ENCODE measurements at places on chromosomes 2 and 18. TPM values are rescaled to one million over a fixed set of nuclear protein-coding genes. Genes with fewer than 3 reads are reported as not detected.

KCNG2 gene
- polyA plus RNA-seq = 0.57 TPM

FBLN7 gene
- polyA plus RNA-seq = 0.22 TPM

XIRP2 gene
- polyA plus RNA-seq = 0.36 TPM

SLC8A1 gene
- polyA plus RNA-seq = 19.3 TPM

GGCX gene
- 53.8 TPM for polyA plus RNA-seq

PTRHD1 gene
- polyA plus RNA-seq = 42.5 TPM

KANSL1L gene
- polyA plus RNA-seq = 8.9 TPM

IL18R1 gene
- 2.5 TPM for polyA plus RNA-seq

CSRNP3 gene
- 0.25 TPM for polyA plus RNA-seq

TMEM131 gene
- polyA plus RNA-seq = 24.4 TPM

SCTR gene
- polyA plus RNA-seq = not detected

DNA sequence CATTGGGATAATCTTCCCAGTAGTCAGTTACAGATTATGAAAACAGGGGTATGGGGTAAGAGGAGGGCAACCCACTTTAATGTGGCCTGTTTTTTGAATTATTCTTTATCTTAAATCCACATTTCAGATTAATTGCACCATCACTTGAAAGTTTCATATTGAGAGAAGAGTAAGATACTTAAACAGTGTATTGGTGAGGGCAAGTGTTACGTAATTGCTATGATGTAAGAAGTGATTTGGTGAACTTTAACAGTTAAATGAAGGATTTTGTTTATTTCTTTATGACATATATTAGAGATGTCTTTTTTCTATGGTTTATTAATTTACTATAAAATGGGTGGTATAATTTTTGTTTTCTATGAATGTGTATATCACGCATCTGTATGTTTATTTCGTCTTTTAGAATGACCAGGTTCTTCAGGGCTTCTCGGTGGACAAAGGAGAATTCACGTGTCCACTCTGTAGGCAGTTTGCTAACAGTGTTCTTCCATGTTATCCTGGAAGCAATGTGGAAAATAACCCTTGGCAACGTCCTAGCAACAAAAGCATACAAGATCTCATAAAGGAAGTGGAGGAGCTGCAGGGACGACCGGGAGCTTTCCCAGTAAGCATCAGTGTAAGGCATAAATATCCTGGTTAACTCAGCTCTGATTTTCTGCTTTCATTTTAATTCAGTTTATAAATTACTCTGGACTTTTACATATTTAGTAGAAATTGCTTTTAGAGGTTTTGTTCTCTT is 171.2 kb upstream of the MYO3B start:
- no peak for DNase-seq

DNA sequence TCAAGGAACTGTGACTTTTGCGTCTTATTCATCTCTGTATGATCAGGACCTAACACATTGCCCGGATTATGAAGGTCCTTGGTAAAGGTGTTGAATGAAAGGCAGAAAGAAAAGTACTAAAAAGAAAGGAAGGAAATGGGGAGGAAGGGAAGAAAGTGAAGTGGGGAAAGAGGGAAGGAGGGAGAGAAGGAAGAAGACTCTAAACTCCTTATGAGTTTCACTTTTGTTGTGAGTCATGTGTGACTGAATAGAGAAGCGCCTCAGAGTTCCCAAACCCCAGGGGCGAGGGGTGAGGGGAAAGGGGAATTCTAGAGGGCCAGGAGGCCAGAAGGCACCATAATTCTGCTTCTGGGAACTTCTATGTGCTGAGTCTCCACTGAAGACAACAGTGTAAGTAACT is 30.9 kb upstream of the OSBPL6 start:
- no peak for DNase-seq

DNA sequence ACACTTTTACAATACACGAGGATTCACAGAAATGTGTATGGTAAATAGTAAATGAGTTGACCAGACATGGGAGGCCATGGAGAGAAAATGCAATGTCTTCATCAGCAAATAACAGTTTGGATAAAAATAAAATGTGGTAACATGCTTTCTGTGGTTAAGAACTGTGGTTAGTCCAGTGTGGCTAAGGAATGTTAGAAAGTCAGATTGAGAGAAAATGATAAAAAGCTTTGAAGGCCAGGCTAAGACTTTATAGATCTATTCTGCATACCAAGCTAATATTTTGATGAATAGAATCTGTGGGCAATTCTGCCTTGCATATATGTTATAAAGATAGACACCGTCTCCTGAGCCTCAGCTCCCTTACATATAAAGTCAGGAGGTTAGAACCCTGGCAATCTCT is 215.9 kb downstream of the SOX11 start:
- DNase-seq = no peak

DNA sequence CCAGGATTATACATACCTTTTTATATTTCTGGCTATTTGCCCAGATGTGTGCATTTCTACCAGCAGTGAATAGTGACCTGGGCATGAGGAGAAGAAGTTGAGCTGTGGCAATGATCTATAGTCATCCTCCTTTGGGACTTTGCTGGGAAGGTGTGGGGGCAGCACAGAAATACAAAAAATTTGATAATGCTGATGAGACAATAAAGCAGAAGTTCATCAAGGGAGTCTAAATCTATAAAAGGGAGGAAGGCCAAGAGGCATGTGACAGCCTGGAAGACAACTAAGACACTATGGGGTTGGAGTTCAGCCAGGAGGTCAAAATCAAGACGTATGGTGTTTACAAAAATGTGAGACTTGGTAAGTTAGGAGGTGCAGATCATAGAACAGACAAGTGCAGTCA is 52.2 kb downstream of the FSHR start:
- no peak for DNase-seq

- DNase-seq = no peak
These were observed 288.2 kb downstream of the IKZF2 start for GRCh38 chr2:212863185-212863588.

DNA sequence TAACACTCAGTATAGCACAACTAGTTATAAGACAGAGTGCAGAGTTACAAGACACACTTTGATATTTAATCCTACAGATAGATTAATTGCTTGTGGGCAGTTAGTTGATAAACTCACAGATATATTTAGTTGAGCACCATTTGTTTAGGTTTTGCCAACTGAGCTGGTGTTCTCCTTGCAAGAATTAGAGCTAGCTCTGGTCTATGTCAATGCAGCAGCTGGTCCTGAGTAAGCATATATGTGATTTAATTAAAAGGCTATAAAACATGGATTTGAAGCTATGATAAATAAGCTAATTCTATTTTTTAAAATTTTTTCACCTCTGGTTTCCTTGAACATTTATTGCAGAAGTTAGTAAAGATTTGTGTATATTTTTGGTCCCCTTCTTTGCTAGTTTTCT is 35.6 kb downstream of the GPD2 start:
- DNase-seq = no peak

DNA sequence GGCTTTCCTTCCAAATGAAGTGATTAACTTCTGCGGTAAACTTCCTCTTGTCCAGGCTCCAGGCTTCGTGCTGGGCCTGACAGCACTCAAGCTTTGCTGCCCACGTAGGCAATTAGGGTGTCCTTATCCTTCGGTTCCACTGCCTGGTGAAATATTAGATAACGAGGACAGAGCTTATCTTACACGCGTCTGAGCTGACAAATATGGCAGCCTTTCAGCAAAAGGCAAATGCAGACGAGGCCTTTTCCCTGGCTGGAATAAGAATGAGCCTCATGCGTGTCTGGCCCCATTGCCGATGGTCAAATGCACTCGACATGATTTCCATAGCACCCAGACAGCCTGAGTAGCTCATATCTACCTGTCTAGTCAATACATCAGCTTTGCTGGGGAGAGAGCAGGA is 141.5 kb downstream of the FAM210A start:
- no peak for DNase-seq

DNA sequence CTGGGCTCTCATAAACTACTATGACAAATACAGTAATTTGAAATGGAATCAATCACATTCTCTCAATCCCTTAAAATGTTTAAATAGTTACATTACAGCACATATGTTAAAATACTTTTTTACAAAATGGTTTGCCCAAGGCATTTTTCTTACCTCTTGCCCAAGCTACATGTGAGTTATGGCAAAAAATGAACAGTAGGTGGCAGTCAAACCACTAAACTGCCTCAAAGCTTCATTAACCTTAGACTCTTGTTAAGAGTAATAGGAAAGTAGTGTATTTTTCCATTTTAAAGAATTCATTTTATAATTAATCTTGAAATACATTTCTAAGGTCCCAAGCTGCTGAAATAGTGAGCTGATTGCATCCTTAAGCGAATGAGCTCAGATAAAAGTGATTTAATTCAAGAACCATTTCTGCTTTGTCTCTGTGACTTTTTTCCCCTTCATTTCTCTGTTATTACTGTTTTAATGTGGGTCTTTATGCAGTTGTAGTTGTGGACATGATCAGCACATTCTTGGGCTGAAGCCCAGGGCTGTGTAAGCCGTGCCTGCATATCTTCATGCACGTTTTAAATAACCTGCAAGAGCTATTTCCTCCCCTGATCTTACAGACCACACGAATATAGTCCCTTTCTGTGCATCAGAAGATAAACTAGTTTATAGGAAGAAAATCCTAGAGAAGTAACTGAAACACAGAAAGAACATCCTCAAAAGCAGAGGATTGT is 311.8 kb downstream of the LNPK start:
- DNase-seq = peak; percentile 49

- no peak for DNase-seq
These were observed 26.1 kb downstream of the COLEC12 start for GRCh38 chr18:474416-474815.

- DNase-seq = no peak
These were observed 53.8 kb upstream of the RBM44 start for GRCh38 chr2:237744613-237745249.

- no peak for DNase-seq
These were observed 7.8 kb downstream of the RAB11FIP5 start for GRCh38 chr2:73104933-73105332.

DNA sequence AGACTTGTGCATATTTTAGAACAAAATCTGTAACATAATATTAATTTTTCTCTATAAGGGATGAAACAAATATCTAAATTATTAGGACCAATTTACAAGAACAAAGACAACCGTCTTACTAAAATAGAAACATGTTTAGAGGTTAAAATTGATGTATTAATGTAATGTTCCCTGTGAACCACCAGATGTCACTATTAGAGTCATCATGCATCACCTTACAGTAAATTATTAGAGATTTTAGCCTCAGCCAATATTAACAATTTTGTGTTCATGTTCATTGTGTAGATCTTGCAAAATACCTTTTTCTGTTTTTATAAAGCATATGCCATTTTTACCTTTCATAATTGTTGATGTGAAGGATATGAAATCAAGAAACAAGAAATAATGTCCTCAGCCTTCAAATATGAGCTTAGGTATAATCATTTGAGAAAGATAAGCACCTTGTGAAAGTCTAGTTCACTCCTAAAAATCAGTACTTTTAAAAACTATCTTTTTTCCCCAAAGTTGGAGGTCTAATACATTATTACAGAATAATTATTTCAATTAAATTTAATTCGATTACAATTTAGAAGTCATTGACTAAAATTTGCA is 344.3 kb upstream of the KCNH7 start:
- no peak for DNase-seq

- no peak for DNase-seq
These were observed 25.3 kb downstream of the PTPN18 start for GRCh38 chr2:130381145-130381544.

DNA sequence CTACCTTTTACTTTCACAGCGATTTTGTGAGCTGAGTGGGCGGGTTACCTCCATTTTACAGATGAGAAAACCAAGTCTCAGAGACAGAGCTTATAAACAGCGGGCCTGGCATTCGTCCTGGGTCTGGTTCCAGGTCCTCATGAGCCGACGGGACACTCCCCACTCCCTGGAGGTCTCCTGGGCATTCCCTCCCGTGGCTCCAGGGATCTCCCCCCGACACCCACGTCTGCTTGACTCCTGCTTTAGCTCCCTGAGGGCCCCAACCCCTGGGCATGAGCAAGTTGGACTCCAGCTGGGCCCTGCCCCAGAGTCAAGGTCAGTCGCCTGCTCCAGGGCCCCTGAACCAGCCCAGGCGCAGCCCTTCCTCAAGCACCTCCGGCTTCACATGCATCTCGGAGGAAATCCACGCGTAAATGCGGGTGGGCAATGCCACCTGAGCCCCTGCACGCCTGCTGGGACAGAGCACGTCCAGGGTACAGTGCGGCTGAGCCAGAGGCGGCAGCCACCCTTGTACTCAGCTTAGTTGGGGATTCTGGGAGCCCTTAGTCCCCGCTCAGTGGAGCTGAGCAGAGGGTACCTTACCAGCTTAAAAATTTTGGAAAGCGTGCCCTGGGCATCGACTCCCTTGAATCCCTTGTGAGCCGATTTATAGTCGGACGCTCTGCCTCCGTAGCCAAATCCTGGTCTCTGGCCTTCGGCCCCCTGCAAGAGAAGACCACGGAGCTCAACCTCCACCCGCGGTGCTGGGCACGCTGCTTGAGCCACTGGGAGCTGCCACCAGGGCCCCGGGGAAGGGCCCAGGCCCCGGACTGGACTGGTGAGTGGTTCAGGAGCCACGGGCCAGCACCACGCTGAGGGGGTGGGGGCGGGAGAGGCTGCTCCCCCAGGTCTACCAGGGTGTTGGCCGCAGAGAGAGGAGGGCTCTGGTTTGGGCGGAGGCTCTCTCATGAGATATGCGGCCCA is 148.1 kb downstream of the MBP start:
- DNase-seq = no peak

DNA sequence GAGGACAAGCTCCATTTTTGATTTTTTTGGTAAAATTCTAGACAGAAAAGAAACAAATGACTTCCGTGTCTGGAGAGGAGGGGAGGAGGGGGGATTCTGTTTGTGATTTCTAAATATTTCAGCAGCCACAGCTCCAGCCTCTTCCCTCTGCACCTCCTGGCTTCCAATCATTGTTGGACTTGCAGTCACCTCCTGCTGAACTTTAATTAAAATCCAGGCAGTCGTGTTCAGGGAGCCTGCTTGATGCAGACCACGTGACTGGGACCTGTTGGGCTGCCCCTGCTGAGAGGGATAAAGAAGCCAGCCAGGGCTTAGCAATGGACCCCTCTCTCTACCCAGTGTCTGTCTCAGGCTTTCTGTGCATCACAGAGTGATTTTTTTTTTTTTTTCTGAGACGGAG is 115.1 kb downstream of the SH3BP4 start:
- DNase-seq = no peak

GRCh38 chr2:45276914-45277313 is 267.7 kb upstream of the SIX2 start:
- no peak for DNase-seq

GRCh38 chr2:109447776-109448175 is 166.0 kb downstream of the SEPTIN10 start:
- no peak for DNase-seq

DNA sequence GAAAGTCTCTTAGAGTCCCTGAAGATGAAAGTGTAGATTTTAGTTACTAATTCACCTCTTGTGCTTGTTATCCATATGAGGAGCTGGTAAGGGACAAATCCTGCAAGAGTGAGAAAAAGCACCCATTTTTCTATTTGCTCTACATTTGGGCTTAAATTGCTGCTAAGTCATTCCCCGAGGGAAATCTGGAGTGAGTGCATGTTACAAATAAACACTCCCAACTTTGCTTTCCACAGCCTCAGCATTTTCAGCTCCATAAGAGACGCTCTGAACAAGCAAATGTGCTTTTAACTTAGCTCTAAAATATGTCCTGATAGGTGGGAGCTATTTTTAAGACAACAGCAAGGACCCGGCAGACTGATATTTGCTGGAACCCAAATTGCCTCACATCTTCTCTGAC is 126.7 kb downstream of the DPP10 start:
- no peak for DNase-seq

GRCh38 chr2:124704071-124704925 is 679.2 kb downstream of the CNTNAP5 start:
- no peak for DNase-seq

- no peak for DNase-seq
These were observed 12.6 kb downstream of the EVA1A start for GRCh38 chr2:75548036-75548573.
